ENCODE measurements at places on chromosomes 4 and X.

DNA sequence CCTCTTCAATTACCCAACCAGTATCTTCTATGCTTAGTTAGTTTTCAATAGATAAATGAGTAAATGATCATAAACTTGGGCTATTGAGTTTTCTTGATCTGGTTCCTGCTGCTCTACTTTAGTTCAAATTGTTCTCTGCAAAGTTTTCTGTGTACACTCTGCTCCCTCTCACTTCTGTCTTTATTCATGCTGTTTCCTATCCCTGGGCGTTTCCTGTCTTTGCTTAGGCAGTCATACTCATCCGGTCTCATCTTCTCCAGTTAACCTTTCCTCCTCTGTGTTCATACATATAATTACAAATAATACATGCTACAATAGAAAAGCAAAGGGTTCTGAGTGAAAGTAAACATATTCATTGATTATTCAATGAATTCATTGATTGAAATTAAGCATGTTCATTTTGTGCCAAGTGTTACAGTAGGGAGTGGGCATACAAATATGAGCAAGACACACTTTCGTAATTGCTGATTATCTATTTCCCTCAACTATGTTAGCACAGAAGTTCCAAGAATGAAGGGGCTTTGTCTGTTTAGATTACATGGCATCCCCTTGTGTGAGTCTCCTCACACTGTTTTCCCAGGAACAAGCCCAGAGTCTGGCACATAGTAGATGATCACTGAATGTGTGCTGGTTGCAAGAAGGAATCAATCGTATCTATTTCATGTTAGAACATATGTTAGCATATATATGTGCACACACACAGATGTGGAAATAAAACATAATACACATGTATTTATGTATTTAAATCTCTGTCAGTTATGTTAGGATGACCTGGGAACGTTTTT lies 1.1 kb downstream of the RAB39B start:
- H3K36me3 ChIP-seq, result no peaks in the 10 kb centered on the region
- no peak overlapping the region for H3K4me3 ChIP-seq
- no peaks in the 10 kb centered on the region for H3K4me1 ChIP-seq
- peaks cover 5% of the 10 kb centered on the region for H3K27me3 ChIP-seq
- H3K27ac ChIP-seq, result no peak overlapping the region

DNA sequence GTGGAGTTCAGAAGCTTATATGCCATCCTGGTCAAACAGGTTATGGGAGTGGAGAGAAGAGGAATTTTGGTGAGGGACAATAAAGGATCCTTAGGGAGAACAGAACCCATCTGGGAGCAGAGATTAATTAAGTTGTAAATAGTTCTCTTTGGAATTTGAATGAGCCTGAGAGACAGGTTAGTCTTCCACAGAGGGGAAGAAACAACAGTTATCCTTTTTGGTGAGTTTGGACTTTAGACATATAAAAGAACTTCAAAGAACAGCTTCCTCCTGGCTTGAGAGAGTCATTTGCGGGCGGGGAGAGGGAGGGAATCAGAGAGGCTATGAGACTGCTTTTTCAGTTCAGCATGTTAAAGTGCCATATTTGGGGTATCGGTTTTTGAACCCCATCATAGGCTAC lies 793.3 kb upstream of the MAGEB2 start:
- no peak for DNase-seq
- H3K27me3 ChIP-seq, result no peaks in the 10 kb centered on the region
- no peak overlapping the region for H3K4me3 ChIP-seq

DNA sequence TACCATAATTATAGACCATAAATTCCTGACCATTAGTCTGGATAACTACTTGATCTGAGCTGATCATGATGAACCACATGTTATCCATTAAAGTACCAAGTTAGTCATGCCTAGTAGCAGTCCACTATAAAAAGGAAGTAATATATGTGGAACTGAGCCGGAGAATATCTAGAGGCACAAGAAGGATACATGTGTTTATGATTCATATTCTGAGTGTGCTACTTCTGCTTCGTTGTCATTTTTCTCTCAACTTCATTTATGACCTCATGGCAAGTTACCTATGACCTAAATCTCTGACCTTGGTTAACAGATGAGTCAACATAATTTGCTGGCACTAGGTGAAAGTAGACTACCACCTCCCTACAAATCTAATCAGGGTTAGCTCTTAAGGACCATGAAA lies 56.5 kb upstream of the ANKRD17 start:
- H3K36me3 ChIP-seq, result no peaks in the 10 kb centered on the region
- H3K4me1 ChIP-seq, result no peaks in the 10 kb centered on the region
- H3K4me3 ChIP-seq, result no peak overlapping the region
- no peak overlapping the region for H3K27ac ChIP-seq
- H3K27me3 ChIP-seq, result no peaks in the 10 kb centered on the region

GRCh38 chrX:40197071-40197470 lies 99.3 kb upstream of the BCOR start:
- H3K36me3 ChIP-seq, result no peaks in the 10 kb centered on the region
- DNase-seq, result no peak
- H3K4me3 ChIP-seq, result no peak overlapping the region
- no peaks in the 10 kb centered on the region for H3K4me1 ChIP-seq
- H3K27ac ChIP-seq, result no peak overlapping the region

DNA sequence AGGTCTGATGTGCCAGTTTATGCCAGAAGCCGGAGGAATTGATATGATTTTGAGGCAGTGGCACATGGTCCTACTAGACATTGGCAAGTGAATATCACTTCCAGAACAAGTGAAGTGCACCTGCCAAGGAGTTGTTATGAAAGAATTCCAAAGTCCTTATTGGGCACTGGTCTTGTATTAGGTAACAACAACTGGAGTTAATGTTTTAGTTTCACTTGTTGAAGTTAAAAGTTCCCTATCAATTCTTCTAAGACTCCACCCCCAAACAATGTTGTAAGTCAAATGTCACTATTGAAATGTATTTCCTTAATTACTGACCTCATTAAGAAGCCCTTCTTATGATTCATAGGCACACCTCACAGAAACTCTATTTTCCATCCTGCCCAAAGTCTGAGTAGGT lies 3.1 kb downstream of the TET2 start:
- no peaks in the 10 kb centered on the region for H3K27me3 ChIP-seq
- no peak overlapping the region for H3K27ac ChIP-seq
- DNase-seq, result no peak
- H3K36me3 ChIP-seq, result no peaks in the 10 kb centered on the region
- peak overlapping the region; percentile 84 for H3K4me3 ChIP-seq
- H3K4me1 ChIP-seq, result no peaks in the 10 kb centered on the region

- DNase-seq, result no peak
- no peaks in the 10 kb centered on the region for H3K36me3 ChIP-seq
- H3K4me3 ChIP-seq, result no peak overlapping the region
- H3K27me3 ChIP-seq, result no peaks in the 10 kb centered on the region
- H3K4me1 ChIP-seq, result peaks cover 3% of the 10 kb centered on the region
Measured at GRCh38 chr4:55087913-55088260, 37.5 kb downstream of the KDR start.

DNA sequence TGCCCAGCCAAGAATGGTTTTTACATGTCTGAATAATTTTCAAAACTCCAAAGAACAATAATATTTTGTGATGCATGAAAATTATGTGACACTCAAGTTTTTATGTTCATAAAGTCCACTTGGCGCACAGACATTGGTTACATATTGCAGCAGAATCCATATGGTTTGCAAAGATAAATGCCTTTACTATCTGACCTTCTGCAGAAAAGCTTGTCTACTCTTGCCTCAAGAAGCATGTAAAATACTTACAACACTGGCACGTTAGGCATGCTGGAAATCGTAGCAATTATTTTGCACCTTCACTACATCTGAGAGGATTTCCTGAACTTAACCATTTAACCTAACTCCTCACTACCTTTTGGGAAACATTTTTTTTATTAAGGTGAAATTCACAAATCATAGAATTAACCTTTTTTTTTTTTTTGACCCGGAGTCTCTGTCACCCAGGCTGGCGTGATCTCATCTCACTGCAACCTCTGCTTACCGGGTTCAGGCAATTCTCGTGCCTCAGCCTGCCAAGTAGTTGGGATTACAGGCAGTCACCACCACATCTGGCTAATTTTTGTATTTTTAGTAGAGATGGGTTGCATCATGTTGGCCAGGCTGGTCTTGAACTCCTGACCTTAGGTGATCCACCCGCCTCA lies 3.5 kb upstream of the XG start:
- no peaks in the 10 kb centered on the region for H3K27me3 ChIP-seq
- no peak overlapping the region for H3K27ac ChIP-seq
- no peaks in the 10 kb centered on the region for H3K36me3 ChIP-seq
- no peak overlapping the region for H3K4me3 ChIP-seq
- no peaks in the 10 kb centered on the region for H3K4me1 ChIP-seq
- no peak for DNase-seq

GRCh38 chr4:181432335-181432734 lies 810.9 kb upstream of the TENM3 start:
- DNase-seq, result no peak
- no peaks in the 10 kb centered on the region for H3K27me3 ChIP-seq
- H3K4me3 ChIP-seq, result no peak overlapping the region
- no peak overlapping the region for H3K27ac ChIP-seq
- H3K36me3 ChIP-seq, result no peaks in the 10 kb centered on the region
- H3K4me1 ChIP-seq, result no peaks in the 10 kb centered on the region

DNA sequence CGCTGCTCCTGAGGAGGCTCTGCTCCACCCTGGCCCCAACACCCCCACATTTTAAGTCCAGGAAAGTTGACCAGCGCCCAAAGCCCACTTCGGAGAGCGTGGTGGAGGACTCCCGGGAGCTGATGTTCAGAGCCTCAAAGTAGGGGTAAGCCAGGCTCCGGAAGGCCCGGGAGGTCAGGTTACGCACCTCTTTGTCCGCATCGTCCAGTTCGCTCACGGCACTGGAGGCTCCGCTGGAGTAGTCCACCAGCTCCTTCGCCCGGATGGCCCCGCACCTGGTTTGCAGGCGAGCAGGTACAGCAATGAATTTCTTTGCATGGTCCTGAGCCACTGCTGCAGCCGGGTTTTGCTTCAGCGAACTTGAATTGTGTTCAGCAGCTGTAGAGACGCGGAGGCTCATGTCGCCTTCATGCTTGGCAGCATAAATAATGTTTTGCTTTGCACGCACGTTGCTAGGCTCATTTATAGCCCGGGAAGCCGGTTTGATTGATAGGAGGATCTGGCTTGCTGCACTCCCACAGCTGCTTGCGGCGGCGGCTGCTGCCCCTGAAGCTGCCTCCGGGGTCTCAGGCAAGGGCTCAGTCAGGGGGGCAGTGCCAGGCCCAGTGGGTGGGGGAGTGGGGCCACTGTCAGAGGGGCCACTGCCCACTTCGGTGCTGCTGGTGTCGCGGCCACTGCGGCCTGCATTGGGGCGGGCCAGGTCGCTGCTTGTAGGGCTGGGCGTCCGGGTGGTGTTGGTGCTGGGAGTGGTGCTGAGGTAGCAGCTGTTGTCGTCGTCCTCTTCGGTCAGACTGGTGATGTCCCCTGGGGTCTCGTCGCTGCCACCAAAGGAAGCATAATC lies 4.8 kb downstream of the C4orf54 start:
- no peak overlapping the region for H3K4me3 ChIP-seq
- no peaks in the 10 kb centered on the region for H3K4me1 ChIP-seq
- H3K36me3 ChIP-seq, result no peaks in the 10 kb centered on the region
- no peak overlapping the region for H3K27ac ChIP-seq
- no peaks in the 10 kb centered on the region for H3K27me3 ChIP-seq
- no peak for DNase-seq

GRCh38 chr4:36039026-36039425 lies 205.3 kb downstream of the ARAP2 start:
- no peak overlapping the region for H3K27ac ChIP-seq
- no peak for DNase-seq
- no peaks in the 10 kb centered on the region for H3K27me3 ChIP-seq
- H3K4me3 ChIP-seq, result no peak overlapping the region
- H3K36me3 ChIP-seq, result no peaks in the 10 kb centered on the region

- DNase-seq, result no peak
- no peak overlapping the region for H3K4me3 ChIP-seq
- H3K27me3 ChIP-seq, result no peaks in the 10 kb centered on the region
- H3K36me3 ChIP-seq, result no peaks in the 10 kb centered on the region
- H3K27ac ChIP-seq, result no peak overlapping the region
Measured at GRCh38 chrX:22538580-22538979, 265.9 kb downstream of the CBLL2 start.

- H3K4me1 ChIP-seq, result no peaks in the 10 kb centered on the region
- H3K4me3 ChIP-seq, result no peak overlapping the region
- DNase-seq, result no peak
- no peaks in the 10 kb centered on the region for H3K27me3 ChIP-seq
- H3K36me3 ChIP-seq, result no peaks in the 10 kb centered on the region
Measured at GRCh38 chrX:74147439-74147838, 156.5 kb upstream of the ZCCHC13 start.

- no peaks in the 10 kb centered on the region for H3K27me3 ChIP-seq
- no peaks in the 10 kb centered on the region for H3K4me1 ChIP-seq
- DNase-seq, result no peak
- H3K36me3 ChIP-seq, result no peaks in the 10 kb centered on the region
- no peak overlapping the region for H3K4me3 ChIP-seq
- no peak overlapping the region for H3K27ac ChIP-seq
Measured at GRCh38 chr4:89064848-89065247, 7.9 kb upstream of the FAM13A start.

DNA sequence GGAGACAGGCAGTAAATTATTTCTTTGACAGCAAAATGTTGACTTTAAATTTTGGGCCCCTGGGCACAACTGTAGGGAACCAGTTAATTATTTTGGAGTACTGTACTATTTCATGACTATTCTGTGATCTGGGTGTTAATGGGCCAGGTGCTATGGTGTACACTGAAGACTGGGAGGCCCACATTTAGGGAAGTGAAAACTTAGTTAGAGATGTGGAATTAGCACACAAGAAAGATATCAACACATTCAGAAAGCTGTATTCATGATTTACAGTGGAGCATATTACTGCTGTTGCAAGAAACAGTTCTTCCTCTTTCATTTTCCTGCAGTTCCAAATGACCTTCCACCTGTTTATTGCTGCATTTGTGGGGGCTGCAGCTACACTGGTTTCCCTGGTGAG lies 12.4 kb downstream of the PLP1 start:
- no peaks in the 10 kb centered on the region for H3K27me3 ChIP-seq
- no peak overlapping the region for H3K4me3 ChIP-seq
- no peak overlapping the region for H3K27ac ChIP-seq
- H3K36me3 ChIP-seq, result no peaks in the 10 kb centered on the region
- H3K4me1 ChIP-seq, result no peaks in the 10 kb centered on the region

DNA sequence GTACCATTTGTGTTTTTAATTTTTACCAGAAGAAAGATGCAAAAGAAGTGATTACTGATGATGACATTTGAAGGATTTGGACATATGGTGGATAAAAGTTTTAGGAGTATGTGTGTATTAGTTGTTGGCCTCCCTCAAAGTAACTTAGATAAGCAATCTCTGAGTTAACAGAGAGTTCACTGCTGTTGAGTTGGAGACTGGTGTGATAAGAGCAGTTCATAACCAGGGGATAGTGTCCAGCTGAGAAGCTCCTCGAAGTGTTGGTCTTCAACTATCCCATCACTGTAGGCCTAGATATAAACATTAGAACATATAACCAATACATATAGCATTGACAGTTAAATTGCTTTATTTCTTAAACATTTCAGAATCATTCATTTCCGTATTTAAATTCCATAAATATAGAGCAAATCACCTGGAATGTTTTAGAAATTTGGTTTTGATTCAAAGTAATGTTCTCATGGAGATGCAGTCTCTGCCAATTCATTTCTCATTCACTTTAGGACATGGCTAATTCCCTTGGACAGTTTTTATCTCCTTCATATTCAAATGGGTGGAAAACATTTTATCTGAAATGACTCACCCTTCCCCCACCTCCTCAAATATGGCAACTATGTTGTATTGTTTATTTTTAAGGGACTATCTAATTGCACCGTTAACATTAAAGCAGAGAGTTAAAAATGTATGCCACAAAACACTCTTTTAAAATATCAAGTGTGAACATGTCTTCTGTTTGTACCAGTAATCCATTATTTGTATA lies 136.8 kb upstream of the SLC4A4 start:
- no peak for DNase-seq
- H3K27ac ChIP-seq, result no peak overlapping the region
- no peaks in the 10 kb centered on the region for H3K36me3 ChIP-seq
- no peak overlapping the region for H3K4me3 ChIP-seq
- H3K27me3 ChIP-seq, result no peaks in the 10 kb centered on the region

Data from left lung (tissue), 14 donors.